ENCODE measurements at places on chromosomes 1 and 21.

DNA sequence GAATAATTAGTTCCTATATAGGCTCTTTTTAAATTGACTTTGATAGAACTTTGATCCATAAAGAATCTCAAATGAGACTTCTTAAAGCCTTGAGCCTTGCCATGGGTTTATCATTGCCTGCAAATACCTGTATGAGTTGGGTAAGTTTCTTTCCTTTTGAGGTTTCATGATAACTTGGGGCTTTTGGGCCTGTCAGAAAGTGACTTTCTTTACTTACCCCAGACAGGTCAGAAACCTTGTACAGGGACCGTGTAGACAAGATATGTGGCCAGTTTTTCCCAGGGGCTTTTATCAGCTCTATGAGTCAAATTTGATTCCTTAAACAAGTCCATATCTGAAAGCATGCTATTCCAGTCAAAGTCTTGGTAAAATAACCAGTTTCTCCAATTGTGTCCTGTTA, 17.3 kb downstream of the KCTD3 start:
- DNase-seq = no peak

GRCh38 chr1:3070309-3070643, 1.3 kb downstream of the PRDM16 start:
- DNase-seq = no peak

DNA sequence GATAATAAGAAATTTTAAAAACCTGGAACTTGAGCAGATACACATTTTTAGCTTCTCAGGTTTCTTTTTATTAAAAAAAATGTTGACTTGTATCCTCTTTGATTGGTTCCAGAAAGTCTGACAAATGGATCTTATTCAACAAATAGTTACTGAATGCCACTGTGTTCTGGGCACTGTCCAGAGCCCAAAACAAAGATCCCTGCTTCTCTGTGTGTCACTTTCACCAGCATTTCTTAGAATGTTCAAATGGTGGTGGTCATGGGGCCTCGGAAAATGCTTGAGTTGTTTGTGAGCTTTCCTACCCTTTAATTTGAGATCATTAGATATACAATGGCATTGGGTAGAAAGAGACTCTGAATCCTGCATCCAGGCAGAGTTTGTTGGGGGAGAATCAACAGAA, 19.9 kb downstream of the ACTN2 start:
- no peak for DNase-seq

- no peak for DNase-seq
These were observed 642.8 kb downstream of the USP25 start for GRCh38 chr21:16372586-16372985.

DNA sequence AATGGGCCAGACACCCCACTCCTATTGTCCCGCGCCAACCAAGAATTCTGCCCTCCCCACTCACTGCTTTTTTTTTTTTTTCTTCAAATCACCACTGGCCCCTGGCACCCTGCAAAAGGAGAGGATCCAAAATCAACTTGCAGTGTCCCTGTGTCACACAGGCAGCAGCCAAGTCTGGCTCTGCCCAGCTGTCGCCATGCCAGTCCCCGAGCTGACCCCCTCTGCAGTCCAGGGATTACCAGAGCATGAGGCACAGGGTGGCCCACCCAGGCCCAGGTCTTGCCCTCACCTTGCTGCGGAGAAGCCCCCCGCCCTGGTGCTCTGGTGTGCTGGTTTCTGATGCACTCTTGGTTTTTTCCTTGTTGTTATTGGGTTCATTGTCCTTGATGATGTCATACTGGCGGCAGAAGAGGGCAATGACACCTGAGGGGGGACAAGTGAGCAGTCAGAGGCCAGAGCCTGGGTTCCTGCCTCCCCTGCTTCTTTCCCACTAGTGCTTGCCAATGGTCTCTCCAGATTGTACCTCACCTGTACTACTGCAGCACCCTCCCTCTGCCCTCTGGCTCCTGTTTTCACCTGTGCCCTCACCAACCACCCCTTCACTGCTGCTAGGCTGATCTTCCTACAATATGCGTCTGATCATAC, 6.2 kb downstream of the FNDC5 start:
- no peak for DNase-seq

DNA sequence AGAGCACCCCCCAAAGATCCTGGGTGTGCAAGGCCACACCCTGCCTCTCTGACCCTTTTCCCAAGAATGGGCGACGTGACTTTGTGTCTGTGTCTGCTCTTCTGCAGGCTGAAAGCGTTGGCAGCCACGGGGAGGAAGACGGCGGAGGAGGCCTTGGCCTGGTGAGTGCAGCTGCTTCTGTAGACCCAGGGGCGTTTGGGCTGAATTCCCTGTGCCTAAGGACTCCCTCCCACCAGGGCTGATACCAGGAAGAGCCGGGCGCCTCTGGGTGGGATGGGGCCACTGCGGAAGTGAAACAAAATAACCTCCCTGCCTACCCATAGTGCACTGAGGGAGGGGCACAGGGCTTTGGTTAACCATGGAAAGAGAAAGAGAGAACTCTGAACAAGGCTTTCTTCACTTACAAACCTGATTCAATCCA, 2.5 kb downstream of the UBASH3A start:
- DNase-seq = no peak

GRCh38 chr1:15218287-15219279, 28.4 kb upstream of the FHAD1 start:
- DNase-seq = no peak

- no peak for DNase-seq
These were observed 8.0 kb downstream of the PHLDA3 start for GRCh38 chr1:201460814-201461644.

- no peak for DNase-seq
These were observed 102.0 kb downstream of the CYYR1 start for GRCh38 chr21:26471099-26471471.

- DNase-seq = peak; percentile 54
These were observed 20.4 kb downstream of the LURAP1 start for GRCh38 chr1:46223472-46223943.

DNA sequence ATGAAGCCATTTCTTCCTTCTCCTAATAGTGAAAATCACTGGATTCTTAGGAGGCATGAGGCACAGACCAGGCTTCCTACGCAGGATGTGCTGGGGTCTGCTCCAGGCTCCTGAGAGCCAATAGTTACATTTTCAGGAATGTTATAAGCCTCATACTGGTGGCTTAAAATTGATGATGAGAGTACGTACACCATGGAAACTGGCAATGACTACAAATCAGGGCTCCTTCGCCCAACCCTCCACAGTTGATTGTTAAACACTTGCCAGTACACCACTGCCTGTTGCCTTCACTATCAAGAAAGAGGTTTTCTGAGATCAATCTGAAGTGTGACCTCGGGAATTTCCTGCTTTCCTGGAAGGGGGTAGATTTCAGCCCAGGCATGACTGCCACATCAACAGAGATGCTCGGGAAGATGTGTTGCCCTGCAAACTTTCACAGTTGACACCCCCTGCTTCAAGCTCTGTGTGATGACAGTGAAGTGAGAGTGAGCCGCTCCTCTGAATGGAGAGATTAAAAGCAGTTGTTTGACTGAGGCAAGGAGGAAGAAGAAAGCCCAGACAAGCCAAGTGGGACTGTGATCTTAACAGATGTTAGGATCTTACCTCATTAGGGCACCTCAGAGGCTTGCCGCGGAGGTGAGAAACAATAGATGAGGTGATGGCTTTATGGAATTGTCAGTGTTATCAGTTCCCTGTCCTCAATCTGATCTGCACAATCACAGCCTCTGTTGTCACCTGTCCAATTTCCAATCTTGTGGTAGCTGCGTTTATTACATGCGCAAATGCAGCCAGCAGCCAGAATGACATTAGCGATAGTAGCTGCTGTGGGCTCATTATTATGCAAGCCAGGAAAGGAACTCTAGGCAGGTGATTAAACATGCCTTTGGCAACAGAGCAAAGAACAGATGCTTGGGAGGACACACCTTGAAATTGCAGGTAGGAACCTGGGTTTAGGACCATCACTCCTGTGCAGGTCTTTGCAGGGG, 277.3 kb downstream of the KAZN start:
- DNase-seq = no peak

DNA sequence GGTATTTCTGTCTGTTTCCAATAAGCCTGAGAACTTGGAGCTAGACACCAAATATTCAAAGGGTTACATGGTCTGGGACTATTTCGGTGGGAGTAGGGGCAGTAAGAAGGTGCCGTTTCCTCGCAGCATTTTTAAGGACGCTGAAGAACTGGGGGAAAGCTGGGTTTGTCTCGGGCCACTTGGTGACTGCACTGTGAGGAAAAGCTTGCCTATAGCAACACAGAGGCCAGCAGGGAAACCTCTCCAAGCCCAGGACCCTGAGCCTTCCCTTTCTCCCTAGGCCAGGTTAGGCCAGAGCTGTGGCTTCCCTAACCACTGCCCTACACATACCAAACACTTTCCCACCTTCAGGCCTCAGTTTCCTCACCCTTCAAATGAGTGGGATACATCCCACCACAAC, 3.3 kb downstream of the GLIS1 start:
- DNase-seq = no peak

- DNase-seq = no peak
These were observed 93.6 kb upstream of the BCAR3 start for GRCh38 chr1:93775224-93775623.

DNA sequence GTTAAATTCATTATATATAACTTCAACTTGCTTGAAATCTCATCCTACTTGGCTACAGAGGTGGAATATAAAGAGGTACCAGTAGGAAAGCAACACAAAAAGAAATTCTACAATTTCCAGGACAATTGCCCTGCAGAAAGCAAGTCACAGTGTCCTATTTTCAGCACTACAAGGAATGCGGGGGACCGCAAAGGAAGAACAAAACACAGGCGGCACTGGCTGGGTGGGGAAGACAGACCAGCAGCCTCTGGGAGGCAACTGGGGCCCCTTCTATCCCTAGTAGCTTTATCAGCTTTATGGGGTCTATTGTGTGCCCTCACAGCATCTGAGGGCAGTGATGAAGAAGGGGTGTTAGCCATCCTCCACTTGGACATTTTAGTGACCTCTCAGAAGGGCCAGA, 30.5 kb downstream of the SLC9A1 start:
- DNase-seq = no peak

DNA sequence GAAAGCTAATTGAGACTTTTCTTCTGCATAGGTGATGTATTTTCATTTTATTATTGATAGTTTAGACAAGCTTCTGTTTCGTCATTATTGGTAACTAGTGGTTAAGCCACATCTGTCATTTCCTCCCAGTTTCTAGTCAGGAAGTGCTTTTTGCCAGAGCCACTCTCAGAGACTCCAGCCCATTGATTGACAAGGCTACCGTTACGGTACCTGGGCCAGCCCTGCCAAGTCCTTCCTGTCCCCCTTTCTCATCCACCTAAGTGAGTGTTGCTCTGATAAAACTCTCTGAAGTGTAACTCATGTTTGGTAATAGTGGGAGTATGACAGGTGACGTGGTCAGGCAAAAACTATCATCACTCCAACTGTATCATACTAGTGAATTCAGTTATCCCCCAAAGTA, 29.6 kb upstream of the AGL start:
- DNase-seq = peak; percentile 2

GRCh38 chr1:91895832-91896556, 10.0 kb upstream of the TGFBR3 start:
- DNase-seq = no peak

DNA sequence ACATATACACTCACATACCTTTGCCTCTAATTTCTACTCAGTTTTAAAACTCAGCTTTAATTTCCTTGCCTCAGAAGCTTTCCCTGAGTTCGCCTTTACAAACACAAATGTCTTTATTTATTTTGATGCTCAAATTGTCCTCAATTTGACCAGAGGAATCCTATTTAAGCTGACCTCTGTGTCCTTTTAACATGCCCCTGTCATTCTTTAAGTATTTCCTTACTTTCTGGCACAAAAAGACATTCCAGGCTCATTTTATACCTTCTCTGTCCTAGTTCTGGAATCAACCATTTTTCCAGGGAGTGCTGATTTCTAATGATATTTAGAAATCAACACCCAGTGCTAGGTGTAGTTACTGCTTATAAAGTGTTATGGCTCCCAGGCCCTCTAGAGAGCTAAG, 82.5 kb downstream of the OSBPL9 start:
- DNase-seq = no peak

- DNase-seq = no peak
These were observed 1.2 kb downstream of the RAB25 start for GRCh38 chr1:156062189-156062588.

Measured in stimulated activated CD4-positive, alpha-beta T cell treated with anti-CD3 and anti-CD28 coated beads, TNF-alpha, amount 100 ng/mL, for 48 hours (primary cell).